Hepatic stellate cell (primary cell): ENCODE measurements at places on chromosomes 4 and X.

DNA sequence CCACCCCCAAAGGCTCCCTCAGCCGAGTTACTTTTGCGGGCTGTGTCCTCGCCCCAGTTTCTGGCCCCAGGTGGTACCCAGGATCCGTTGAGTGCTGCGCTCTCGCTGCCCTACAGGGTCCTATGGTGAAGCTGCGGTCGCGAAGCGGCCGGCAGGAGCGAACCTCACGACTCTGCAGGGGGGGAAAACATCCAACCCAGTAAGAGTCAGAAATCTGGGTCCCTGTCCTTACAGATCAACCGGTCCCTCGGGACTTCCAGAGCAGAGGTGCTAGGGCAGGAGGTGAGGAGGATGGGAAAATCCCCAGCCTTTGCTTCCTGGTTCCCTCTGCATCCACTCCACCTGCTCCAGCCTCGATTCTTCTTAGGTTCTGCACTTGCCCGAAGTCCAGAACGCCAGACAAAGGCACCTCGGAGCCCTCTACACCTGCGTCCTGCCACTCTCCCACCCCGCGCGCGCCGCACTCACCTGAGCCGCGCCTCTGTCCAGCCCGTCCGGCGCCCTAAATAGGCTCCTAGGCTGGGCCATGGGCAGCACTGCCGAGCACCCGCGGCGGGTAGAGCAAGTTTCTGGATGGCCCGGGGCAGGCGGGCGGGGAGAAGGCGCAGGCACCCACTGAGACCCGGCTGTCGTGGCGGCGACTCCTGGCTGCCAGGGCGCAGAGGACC, at the start of gene HS3ST1:
Gene HS3ST1 (minus strand): TSS at position 664 of the 668 bp plus-strand sequence. CDS start 28,889 bp downstream, outside the sequence.
- DNase-seq, result no peak

DNA sequence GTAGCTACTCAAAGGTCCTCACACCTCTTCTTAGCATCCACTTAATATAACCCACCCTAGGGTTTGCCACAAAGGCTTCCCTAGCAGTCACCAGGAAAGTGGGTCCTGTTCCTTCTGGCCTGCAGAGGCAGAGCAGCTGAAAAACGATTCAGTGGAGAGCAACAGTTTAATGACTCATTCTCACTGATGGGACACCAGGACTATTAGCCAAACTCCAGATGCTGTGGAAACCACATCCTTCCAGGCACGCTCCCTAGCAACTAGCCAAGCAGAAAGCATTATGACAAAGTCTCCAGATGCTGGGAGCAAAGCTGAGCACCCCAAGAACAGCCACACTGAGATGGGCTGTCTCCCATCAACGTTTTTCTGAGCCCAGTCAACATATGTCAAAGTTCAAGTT, 30.3 kb upstream of the UTP14A start:
- DNase-seq, result peak; percentile 28

DNA sequence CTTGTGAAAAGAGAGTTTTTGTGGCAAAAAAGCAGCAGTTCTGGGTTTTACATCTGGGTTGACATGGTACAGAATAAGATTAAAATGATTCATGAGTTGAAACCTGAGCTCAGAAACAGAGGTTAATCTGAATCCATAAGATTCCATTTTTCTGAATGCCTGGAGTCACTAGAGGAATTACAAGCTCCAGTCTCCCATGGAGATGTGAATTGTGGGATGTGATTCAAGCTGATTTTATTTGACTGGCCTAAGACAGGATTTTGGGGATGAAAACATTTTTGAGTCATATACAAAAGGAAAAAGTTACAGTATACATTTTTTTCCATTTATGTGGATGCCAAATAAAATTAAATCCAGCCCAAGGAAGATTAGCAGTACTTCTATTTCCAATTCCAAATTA, 161.1 kb downstream of the RBM46 start:
- DNase-seq, result no peak

DNA sequence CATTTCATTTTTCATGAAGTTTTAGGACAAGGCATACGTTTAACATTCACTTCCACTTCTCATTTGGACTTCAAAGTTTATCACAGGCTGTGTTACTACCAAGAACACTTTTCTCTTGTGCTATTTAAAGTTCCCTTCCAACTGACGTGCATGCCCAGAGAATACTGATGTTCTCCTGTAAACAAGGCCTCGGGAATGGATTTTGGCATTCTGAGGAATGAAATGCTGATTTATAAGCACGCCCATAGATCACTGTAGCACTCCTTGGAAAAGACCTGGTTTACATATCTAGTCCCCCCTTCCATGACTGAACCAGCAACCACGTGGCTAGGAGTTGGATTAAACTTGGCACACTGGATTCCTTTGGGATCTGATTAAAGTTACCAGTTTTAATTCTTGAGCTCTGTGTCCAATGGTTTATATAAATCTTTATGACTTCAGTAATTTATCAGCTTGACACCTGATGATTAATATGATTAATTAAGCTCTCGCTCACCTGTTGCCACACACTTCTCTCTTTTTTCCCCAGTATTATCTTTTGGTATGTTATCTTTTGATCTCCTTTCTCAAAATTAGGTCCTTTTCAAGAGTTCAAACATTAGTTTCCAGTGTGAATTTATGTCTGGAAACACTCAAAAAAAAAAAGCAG, 122.4 kb upstream of the HAND2 start:
- DNase-seq, result no peak
